ENCODE measurements at places on chromosomes 5 and 9.

GRCh38 chr5:176334031-176334770 lies 27.4 kb downstream of the KIAA1191 start:
- DNase-seq: no peak

GRCh38 chr5:11683666-11684065 lies 220.6 kb downstream of the CTNND2 start:
- no peak for DNase-seq

- no peak for DNase-seq
These were observed 220.7 kb upstream of the WWC1 start for GRCh38 chr5:168070761-168071160.

GRCh38 chr5:99088309-99088708 lies 159.5 kb upstream of the CHD1 start:
- DNase-seq: no peak

DNA sequence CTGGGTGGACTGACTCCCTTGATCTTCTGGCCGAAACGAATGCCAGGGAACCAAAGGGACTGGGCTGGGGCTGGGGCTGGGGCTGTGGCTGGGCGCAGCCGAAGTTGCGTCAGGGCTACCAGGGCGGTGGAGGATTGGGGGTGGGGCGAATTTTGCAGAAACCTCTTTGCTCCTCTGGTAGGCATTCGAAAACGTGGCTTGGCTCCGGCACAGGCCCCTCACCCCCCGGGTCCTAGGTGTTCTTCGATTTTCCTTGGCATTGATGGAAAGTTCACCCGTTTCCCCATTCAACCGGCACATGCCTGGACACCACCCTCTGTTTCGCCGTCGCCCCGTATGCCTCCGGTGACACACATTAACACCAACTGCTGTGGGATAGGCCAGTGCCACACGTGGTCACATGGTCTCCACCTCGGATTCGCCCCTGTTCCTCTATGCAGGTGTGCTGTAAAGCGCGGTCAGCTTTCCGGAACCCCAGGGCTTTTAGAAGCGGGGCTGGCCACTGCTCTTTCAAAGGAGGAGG lies 477.1 kb downstream of the SPATA31A7 start:
- DNase-seq: no peak

- no peak for DNase-seq
These were observed 27.6 kb downstream of the ZFYVE16 start for GRCh38 chr5:80435476-80435875.

- no peak for DNase-seq
These were observed 195.0 kb downstream of the GADD45G start for GRCh38 chr9:89799766-89800165.

DNA sequence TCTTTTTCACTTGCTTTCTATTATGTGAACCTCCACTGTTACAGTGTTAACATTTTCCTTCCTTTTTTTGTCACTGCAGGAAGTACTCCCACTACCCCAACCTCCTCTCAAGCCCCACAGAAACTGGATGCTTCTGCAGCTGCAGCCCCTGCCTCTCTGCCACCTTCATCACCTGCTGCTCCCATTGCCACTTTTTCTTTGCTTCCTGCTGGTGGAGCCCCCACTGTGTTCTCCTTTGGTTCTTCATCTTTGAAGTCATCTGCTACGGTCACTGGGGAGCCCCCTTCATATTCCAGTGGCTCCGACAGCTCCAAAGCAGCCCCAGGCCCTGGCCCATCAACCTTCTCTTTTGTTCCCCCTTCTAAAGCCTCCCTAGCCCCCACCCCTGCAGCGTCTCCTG lies 18.8 kb downstream of the NUP214 start:
- no peak for DNase-seq

- DNase-seq: no peak
These were observed 15.7 kb downstream of the TPPP start for GRCh38 chr5:677131-678101.

DNA sequence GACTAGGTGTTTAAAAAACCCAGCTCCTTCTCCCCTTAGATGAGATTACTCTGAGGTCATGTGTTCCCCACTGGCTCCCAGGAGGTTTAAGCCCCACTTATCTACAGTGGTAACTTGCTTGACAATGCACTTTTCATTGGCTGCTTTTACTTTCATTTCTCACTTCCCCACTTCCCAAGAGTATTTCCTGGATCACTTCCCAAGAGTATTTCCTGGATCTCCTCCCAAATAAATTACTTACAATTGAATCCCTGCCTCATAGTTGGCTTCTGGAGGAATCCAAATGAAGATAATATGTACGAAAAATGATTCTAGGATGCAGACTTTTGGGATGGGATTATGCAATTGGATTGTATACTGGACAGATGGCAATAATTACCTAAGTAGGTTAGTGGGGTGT lies 47.1 kb upstream of the CHSY3 start:
- DNase-seq: no peak

DNA sequence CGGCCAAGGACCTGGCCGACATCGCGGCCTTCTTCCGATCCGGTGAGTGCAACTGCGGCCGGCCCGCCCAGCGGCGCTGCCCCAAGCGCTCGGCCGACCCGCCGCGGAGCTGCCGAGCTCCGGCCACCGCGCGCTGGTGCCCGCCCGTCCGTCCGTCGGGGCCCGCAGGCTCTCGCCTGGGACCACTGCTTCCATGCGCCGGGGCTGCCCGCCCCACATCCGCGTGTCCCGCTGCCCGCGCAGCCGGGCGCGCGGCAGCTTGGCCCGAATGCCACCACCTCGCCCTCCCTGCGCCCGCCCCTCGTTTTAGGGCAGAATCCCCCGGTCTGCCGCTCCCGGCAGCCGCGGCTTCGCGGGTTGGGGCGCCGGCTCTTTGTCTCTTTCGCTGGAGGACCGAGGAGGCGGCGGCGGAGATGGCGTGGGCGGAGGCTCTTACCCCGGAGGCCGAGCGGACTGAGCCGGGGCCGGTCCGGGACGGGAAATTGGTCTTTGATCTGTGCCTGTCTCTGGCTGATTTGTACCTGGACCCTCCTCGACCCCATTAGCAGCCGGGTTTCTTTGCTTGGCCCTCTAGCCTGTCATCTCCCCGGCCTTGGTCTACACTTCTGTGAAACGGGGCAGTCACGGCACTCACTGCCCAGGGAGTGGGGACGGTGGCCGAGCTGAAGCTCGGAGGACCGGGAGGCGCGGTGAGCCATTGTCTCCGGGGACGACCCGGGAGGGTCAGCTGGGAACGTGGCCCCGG lies 871 bp downstream of the TRIO start:
- peak; percentile 8 for DNase-seq

DNA sequence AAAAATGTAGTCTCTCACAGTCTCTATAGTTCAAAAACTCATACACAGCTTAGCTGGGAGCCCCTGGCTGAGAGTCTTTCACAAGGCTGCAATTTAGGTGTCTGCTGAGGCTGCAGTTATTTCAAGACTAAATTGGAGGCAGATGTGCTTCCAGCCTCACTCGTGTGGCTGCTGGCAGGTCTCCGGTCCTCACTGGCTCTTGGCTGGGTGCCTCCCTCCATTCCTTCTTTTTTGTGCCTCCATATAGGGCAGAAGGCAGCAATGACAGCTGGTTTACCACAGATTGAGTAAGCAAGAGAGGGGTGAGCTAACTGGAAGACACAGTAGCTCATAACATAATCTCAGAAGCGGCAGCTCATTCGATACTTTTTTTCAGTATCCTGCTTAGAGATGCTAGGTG lies 2167.7 kb upstream of the WWC1 start:
- DNase-seq: no peak

DNA sequence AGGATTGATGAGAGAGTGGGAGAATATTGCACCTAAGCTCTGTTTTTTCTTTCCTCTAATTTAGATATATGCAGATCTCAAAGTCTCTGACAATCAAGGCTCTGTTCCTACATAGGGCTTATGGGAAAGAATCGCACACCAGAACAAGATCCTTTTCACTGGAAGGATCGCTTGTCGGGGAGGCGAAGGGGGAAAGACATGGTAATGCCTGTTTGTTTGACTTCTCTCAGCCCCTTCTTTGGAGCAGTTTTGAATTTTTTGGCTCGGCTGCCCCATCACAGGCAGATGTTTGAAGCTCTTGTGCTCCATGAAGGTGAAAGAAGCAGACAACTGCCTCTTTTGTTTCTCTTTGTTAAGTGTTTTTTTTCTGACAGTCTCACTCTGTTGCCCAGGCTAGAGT lies 599.9 kb upstream of the ZNF608 start:
- DNase-seq: no peak

DNA sequence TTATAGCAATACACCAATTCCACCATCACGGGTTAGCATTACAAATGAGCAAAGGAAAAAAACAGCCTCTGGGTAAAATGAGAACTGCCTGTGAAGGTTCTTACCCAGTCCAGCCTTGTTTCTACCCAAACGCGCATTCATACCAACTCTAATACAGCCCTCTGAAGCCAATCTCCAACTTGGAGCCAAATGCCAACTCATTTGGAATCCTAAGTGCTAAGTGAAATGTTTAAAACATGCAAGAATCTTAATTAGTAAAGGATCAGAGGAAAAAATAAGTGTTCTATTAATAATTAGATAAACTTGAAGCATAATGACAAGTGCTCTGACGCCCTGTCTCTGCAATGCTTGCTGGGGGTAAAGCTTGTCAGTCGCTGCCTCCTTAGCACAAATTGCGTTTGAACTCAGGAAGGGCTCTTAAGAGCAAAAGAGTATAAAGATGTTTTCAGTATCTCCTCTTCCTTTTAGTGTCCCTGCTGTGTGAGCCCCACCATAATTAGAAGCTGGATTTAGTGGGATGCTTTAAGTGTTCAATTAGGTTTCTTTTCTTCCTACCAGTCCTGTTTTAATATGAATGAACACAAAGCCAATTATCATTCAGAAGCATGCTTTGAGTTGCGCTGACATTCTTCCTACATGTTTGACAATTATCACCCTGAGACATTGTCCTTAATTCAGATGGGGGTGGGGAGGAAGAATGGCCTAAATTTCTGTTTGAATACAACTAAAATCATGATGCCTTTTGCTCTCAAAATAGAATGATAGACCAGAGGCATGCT lies 537.6 kb downstream of the DTWD2 start:
- no peak for DNase-seq

GRCh38 chr9:134034215-134035040 lies 9.1 kb downstream of the BRD3OS start:
- DNase-seq: no peak

DNA sequence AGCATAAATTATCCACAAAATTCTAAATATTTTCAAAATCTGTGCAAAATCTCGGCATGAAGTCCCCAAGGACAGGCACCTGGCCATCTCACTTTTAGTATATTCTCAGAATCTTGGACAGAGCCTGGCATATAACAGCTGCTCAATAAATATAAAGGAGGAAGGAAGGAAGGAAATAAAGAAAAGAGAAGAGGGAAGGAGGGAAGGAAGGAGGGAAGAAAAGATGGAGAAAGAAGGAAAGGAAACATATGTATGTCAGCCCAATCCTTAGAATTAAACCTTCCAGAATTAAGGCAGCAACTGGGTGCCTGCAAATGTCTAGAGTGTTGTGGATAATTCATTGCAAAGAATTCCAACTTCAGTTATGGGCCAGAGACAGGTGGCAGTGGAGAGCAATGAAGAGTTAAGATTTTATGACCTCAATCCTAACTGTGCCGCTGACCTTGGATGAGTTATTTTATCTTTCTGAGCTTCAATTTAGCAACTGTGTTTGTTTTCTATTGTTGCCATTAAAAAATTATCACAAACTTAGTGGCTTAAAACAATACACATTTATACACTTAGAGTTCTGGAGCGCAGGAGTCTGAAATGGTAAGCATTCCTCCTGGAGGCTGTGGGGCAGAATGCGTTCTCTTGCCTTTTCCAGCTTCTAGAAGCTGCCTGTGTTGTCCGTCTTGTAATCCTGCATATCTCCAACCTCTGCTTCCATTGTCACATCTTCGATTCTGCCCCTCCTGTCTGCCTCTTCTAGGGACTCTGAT lies 200.9 kb upstream of the MSX2 start:
- no peak for DNase-seq

- no peak for DNase-seq
These were observed 61.8 kb downstream of the ELAVL2 start for GRCh38 chr9:23764219-23764618.

DNA sequence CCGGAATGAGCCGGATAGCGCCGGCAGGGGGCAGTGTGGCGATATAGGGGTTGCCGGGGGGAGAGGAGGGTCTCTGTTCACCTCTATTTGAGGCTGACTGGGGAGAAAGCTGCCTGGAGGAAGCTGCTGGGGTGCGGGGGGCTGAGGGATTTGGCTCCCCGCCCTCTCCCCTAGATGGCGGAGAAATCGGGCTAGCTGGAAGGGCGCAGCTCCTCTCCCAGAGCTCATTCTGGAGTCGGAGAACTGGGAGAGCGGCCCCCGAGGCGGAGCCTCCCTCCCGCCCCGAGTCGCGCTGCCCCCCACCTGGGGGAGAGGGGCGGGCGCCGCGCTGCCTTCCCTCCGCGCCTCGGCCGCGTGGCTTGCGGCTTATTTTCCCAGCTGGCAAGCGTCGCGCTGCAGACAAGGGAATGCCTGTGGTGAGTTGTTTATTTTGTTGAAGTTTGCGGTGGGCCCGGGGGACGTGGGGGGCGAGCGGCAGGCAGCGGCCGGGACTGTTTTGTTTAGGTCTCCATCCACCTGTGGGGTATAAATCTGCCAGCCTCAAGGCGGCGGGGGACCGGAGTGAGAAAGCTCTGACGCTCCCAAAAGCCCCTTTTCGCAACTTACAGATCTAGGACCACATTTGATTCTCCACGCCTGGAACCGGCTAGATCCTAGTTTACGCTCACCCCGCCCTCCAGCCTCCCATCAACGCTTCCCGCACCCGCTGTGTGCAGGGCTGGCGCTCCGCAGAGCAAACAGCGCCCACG lies 4.1 kb upstream of the RGMB start:
- peak; percentile 46 for DNase-seq

DNA sequence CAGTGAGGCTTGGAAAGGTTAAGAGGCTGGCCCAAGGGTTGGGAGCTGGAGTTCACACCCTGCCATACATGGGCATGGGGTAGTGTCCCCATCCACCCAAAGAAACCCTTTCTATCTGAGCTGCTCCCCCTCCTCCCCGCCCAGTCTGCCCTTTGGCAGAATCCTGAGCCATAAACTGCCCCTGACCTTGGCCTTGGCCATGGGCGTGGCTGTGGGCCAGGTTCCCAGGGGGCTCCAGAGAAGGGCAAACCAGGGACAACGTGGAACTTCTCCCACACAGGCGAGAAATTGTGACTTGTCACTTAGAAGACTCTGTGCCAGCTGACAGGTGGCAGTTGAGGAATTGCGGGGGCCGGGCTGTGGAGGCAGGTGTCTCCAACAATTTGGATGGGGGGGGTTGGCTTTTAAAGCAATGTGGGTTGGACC lies 4.8 kb downstream of the FAM78A start:
- no peak for DNase-seq

DNA sequence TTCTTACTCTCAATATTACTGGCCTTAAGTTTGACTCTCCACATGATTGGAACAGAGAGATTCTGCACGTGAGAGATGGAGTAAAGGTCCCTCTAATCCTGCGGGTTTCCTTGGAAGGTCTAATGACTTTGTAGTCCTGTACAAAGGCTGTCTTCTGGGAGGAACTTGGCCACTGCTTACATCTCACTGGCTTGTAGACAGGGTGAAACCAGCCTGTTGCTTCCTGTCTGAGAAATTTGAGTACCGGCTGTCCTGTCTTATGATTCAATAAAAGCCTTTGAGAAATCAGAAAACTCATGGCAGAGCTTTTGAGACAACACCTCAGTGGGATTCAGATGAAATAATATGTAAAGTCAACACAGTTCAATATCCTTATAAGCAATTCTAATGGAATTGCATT lies 43.0 kb downstream of the IL31RA start:
- no peak for DNase-seq
